ENCODE measurements at places on chromosomes 2 and 18. TPM values are rescaled to one million over a fixed set of nuclear protein-coding genes. Genes with fewer than 3 reads are reported as not detected.

EPB41L5 gene
- 9.7 TPM for total RNA-seq

DNAJC10 gene
- total RNA-seq, result 116 TPM

RGPD4 gene
- total RNA-seq, result not detected

YPEL5 gene
- 66.1 TPM for total RNA-seq

ANKRD30BL gene
- not detected for total RNA-seq

UPP2 gene
- total RNA-seq, result not detected

AFF3 gene
- 19.4 TPM for total RNA-seq

PLCL1 gene
- total RNA-seq, result 0.64 TPM

SERPINB10 gene
- not detected for total RNA-seq

NGEF gene
- under 0.01 TPM for total RNA-seq

B3GNT2 gene
- 26.3 TPM for total RNA-seq

SCYGR4 gene
- total RNA-seq, result not detected

DNA sequence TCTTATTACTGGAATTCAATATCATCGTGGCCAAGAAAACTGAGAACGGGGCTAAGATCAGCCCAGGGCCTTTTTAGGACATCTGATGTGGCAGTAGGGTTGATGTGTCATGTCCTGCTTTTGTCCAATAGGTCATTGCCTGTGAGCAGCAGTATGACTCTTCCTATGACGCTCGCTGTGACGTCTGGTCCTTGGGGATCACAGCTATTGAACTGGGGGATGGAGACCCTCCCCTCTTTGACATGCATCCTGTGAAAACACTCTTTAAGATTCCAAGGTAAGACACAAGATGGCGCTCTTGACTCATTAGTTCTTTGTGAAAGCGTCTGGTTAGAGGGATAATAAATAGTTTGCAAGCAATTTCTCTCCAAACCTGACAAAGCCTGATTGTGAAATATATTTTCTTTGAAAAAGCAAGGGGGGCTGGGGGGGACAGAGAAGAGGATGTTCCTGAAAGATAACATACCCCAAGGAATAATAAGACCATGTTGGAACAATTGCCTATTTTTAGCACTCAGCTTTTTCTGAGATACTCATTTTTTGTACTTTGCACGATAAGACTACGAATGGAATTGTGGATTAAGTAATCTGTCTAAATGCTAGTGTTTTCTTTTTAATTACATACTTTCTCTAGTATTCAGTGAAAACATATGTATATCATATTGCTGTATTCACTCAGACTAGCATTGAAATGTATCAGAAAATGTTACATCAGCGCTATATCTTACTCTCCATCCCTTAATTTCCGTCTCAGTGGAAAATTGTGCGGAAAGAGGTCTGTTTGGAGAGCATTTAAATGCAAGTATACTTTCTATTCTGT, 58.1 kb downstream of the MYO3B start:
- peak; percentile 54 for DNase-seq

DNA sequence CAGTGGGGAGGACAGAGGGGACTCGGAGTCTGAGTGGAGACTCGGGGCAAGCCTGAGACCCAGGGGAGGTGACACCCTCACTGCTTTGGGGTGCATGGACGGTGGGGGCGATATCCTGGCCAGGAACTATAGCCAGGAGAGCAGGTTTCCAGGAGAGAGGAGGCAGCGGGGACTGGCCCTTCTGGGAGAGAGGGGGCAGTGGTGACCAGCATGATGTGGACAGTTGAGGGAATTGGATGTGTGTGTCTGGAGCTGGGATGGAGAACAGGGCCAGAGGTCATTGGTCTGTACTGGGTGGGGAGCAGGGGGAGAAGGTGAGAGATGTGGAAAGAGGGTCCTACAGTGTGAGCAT, 63.6 kb downstream of the ACKR3 start:
- DNase-seq, result no peak

DNA sequence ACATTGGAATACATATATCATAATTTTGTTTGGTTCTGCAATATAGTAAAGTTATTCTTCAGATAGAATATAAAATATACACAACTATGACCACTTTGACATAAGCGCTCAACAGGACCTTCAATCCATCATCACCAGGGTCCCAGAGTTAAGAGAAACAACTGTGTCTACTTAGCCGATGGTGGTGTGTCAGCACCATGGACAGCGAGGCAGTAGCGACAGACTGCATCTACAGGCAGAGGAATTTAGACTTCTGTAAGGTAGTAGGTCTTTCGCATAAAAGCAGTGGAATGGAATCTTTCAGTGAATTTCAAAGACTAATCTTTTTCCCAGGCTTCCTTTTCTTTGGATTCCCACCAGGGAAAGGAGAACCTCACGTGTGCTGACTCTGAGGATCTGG, 20.5 kb upstream of the LRPPRC start:
- peak; percentile 64 for DNase-seq

DNA sequence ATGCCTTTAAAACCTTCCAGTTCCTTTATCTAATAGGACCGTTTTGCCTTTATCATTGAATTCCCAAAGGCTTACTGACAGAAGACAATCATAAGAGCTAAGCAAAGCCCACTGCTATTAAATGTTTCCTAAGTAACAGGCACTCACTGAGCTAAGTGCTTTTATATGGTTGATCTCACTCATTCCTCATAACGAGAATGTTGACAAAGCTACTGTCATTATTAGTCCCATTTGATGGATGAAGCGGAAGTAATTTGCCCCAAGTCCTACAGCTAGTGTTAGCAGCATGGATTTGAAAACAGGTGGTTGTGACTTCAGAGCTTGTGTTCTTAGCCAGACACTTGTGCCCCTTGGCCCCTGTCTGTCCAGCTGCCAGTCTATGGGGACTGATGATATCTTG, 134.8 kb upstream of the SERPINE2 start:
- DNase-seq, result no peak

DNA sequence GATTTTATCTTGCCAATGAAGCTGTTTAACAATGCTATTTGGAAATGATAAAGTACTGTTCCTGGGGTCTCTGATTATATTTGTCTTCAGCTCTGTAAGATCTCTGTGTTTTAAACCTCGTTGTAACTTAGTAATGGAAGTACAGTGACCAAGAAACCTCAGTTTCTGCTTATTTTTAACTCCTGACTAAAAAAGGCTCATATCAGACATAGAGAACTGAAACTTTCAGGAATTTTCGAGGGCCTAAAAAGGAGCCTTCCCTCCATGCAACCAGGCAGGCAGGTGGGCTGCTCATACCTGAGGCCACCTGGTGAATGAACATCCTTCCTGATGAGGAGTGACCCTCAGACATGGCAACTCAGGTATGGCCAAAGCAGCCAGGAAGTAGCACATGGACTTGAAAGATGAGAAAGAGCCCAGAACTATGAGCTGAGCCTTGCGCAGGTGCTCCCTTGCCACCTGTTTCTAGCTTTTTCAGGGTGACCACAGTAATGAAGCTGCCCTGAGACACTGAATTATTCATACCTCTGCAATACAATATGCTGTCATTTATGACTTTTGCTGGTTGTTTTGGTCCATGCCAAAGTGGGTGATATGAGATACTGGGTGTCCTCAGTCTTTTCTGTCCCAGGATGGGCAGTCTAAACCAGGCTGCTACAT, 23.9 kb downstream of the MYO3B start:
- no peak for DNase-seq

- DNase-seq, result no peak
Observed at GRCh38 chr2:240211598-240212424, 71.4 kb upstream of the OTOS start.

DNA sequence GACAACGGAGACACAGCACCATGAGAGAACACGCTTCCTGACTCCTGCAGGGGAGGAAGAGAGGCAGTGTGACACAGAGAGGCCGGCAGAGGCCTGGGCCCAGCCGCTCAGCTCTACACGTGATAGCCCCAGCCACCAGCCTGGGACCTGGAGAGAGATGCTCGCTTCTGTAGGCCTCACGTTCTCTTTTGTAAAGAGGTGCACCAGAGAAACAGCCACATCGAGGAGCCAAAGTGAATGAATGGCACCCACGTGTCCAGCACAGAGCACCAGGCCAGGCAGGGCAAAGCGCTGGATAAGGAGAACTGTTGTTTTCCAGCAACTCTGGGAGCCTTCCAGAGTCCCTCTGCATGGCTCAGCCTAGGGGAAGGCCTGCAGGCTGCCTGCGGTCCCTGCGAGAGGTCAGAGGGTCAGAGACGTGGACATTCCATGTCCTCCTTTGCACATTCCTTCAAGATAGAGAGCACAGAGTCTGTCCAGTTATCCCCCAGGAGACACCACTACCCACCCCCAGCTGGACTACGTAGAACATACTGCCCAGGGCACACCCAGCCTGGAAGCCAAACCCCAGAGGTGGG, 14.2 kb downstream of the LIMS2 start:
- DNase-seq, result peak; percentile 87

- DNase-seq, result no peak
Observed at GRCh38 chr2:157596992-157597681, 31.5 kb downstream of the ACVR1C start.

DNA sequence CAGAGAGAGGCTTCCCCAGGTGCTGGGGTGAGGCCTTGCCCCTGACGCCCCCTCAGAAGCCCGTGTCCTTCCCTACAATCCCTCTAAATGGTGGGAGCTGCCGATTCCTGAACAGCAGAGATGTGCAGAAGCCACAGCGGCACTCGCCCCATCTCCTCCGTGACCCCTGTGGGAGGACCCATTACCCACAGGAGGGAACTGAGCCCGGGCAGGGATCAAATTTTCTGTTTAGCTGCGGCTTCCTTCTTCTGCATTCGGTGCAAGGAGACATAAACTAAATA, 181.2 kb upstream of the RAB6C start:
- no peak for DNase-seq

DNA sequence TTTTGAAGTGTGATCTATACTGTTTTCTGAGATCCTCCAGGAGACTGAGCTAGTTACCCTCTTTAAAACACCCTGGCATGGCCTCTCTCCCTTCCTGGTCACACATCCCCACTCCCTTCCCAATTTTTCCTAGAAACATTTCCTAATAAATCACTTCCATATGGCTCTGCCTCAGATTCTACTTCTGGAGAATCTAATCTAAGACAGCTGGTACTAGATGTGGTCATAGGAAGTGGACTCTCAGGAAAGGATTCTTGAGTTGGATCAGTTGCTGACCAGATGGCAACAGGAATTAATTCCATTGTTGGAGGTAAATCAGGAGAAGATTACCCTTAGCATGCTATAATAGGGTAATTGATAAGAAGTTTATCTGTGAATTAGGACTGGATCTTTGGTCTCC, 310.5 kb downstream of the SATB2 start:
- DNase-seq, result no peak

DNA sequence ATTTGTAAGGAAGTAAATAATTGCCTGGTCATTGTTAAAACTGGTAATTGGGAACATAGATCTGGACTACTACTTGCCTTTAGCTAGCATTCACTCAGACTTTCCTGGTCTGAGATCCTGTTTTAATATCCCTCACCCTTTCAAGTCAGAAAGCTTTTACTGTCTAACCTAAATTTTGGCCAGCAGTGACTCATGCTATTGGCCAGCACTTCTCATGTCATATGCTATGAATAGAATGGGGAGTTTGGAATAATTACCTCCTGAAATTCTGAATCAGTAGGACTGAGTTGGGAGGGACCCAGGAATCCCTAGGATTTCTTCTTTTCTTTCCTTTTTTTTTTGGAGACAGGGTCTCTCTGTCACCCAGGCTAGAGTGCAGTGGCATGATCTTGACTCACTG, 19.3 kb downstream of the STK36 start:
- no peak for DNase-seq

- no peak for DNase-seq
Observed at GRCh38 chr2:177535958-177536504, 143.5 kb downstream of the AGPS start.

- DNase-seq, result no peak
Observed at GRCh38 chr18:59265974-59266369, 7.3 kb downstream of the RAX start.

- DNase-seq, result peak; percentile 58
Observed at GRCh38 chr2:95389245-95390119, 13.0 kb upstream of the FAHD2A start.

- DNase-seq, result no peak
Observed at GRCh38 chr2:2653231-2653630, 322.2 kb upstream of the MYT1L start.

DNA sequence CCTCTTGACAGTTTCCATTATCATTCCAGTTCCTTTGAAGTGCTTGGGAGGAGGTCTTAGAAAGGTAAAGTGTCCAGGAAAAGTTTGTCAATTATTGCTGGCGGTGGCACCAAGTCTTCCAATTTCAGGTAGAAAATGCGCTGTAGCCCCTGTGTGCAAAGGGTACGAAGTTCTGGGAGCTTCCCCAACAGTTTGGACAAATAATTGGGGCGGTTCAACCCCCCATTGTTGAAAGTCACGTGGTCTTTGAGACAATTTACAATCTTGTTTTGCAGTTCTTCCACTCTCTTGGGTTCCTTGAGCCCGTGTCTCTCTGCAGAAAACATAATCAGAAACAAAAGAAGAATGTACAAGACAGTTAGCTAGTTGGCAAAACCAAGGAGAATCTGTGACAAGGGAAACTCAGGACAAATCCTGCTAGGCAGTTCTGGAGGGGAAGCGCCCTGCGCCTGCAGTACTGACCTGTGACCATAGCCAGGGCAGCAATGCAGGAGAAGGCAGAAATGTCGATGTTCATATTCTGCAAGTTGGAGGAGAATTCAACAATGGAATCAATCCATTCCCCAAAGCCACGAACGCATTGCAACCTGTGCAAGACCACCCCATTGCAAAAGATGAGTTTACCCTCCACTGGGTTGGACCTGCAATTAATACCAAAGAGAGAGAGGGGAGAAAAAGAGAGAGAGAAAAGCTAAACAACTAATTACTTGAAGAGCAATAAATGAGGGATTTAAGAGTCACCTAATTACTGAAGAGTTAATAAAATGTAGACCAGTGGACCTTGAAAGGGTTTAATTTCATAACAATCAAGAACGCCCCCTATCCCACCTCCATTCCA, 6.6 kb downstream of the NR4A2 start:
- DNase-seq, result no peak

- DNase-seq, result no peak
Observed at GRCh38 chr2:232528746-232529460, 2.9 kb downstream of the CHRND start.

- no peak for DNase-seq
Observed at GRCh38 chr2:1676091-1676912, 68.0 kb downstream of the PXDN start.

DNA sequence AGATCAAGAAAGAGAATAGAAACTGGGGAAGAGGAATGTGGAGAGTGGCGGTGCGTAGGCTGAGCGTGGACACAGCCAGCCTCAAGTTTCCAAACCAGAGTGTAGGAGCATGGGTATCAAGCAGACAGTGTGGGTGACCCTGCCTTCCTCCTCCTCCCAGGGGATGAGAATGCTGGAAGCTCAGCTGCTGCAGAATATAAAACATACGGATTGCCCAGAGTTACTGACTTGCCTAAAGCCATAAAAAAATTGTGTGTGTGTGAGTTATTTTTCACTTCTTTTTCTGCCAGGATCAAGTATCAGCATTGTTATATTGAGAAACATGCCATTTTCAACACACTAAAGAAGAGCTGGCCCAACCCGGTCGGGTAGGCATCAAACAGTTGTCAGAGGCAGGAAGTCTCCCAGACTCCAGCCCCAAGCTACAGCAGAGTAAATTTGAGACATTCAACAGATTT, 333.3 kb upstream of the ACVR2A start:
- peak; percentile 23 for DNase-seq

DNA sequence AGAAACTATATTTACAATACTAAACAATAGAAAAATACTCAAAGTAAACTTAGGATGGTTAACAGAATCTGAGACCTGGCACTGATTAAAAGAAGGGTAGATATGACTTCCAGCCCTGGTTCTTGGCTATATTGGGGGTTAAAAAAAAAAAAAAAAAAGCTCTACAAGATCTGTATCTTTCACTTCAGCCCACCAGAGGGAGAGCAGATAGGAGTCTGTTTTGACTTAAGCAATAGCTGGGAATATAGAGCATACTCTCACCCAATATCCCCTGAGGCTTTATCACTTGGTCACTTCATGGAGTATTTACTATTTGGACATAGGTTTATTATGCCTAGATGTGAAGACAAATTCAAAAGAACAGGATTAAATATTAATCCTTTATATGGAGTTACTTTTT, 598.9 kb upstream of the LINC00305 start:
- no peak for DNase-seq

All from fibroblast of villous mesenchyme (primary cell).